ENCODE measurements at places on chromosomes 16 and 17.

DNA sequence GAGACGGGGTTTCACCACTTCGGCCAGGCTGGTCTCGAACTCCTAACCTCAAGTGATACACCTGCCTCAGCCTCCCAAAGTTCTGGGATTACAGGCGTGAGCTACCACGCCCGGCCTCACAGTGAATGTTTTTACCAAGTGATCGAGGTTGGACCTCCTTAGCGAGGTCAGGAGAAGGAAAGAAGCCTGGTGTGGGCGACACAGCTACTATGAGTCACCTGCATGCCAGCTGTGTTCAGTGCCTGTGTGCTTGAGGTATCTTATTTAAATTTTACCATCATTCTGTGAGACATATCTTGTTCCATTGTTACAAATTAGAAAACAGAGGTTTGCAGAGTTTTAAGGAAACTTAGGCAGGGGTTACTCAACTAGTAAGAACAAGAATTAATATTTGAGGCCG, 174.8 kb upstream of the DYNLRB2 start:
- no peak for DNase-seq

GRCh38 chr17:29357821-29358232, 32.3 kb upstream of the TAOK1 start:
- no peak for DNase-seq

DNA sequence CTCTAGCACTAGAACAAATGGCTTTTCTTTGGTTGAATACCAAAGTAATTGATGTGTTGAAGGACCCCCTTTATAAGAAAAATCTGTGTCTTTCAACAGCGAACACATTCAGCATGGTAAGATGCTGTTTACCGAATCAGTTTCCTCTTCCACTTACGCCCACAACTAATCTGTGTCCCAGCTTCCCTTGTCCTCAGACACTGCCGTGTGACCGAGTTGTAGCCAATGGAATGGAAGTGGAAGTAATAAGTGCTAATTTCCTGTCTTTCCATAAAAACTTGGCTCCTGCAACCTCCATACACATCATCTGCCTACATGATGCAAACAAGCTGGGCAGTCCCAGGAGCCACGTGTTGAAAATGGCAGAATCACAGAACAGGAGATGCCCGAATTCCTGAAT, 10.4 kb downstream of the CDIPT start:
- DNase-seq: no peak

DNA sequence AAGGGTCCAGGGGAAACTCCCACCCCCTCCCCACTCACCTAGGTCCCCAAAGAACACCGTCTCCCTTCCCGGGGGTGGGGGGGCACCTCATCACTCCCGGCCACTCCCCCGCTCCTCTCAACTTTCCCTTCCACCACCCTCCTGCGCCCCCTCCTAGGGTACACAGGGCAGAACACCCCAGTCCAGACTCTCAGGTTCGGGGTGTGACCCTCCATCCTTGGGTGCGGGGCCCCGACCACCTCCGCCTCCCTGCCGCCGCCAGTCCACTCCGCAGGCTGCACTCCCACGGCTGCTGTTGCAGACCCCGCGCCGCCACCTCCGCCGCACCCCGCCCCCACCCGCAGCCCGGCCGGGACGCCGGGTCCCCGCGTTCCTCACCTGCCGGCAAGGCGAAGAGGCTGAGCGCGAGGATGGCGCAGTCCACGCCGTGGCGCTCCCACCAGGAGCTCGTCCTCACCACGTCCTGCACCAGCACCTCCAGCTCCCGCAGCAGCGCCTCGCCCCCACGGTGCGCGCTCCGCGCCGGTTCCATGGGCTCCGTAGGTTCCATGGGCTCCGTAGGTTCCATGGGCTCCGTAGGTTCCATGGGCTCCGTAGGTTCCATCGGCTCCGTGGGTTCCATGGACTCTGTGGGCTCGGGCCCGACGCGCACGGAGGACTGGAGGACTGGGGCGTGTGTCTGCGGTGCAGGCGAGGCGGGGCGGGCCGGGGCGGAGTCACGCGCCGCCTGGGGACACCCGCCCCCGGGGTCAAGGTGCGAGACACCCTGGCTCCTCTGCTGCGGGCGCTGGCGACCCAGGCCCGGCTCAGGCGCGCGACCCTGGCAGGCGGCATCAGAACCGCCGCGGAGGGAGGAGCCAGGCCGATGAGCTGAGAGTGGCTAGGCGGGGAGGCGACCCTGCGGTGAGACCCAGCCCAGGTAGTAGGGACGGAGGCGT, at the start of gene FADS6:
FADS6 (minus strand) TSS at position 660 of the 938 bp plus-strand sequence; CDS start at position 622, 38 bp downstream.
- no peak for DNase-seq

- DNase-seq: no peak
Measured at GRCh38 chr16:49016461-49016860, 265.2 kb downstream of the CBLN1 start.

- no peak for DNase-seq
Measured at GRCh38 chr16:62760398-62760797, 724.2 kb upstream of the CDH8 start.

DNA sequence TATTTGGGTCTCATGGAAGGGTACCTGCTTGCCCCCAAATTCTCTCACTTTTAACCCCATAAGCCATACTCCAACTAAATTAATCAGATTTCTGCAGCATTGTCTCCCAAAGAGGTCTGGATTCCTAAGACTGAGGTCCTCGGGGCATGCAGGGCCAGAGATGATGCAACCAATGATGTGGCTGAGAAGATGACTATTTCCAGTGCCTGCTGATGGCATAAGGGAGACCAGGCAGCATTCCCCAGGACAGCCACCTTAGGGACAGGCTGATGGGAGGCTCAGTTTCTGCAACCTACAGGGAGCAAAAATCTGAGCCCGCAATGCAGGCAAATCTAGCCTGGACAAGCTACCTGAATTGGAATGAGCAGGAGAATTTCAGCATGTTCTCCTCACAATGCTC, 76.8 kb upstream of the ASIC2 start:
- no peak for DNase-seq

DNA sequence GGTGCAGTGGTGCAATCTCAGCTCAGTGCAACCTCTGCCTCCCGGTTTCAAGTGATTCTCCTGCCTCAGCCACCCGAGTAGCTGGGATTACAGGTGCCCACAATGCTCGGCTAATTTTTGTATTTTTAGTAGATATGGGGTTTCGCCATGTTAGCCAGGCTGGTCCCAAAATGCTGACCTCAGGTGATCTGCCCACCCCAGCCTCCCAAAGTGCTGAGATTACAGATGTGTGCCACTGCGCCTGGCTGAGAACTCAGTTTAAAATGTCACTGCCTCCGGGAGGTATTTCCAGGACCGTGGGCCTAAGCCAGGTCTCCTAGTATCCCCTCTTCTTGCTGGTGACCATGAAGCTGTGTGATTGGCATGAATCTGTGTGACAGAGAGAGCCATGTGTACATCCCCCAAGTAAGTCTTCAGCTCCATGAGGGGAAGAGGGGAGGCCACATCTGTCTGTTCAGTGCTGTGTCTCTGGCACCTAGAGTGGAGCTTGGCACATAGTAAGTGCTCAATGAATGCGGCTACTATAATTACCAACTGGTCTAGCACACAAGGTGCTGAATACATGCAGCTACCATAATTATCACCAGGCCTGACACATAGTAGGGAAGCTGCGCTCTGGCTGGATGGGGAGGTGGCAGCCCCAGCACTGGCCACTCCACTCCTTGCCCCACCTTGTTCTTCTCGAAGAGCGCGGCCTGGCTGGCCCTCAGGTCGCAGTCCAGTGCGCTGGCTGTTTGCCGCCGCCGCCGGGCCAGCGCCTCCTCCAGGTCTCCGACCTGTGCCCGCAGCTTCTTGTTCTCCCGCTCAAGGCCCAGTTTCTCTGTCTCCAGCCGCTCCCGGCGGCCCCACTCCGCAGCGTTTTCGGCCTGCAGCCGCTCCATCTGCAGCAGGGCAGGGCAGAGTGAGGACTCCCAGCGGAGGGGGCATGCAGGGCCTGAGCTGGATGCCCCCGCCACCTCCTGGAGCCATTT, 18.7 kb downstream of the CCDC102A start:
- DNase-seq: no peak

- DNase-seq: no peak
Measured at GRCh38 chr17:21530311-21530710, 154.2 kb downstream of the KCNJ12 start.
